ENCODE measurements at places on chromosomes 5 and 9. TPM values are rescaled to one million over a fixed set of nuclear protein-coding genes. Genes with fewer than 3 reads are reported as not detected.
A peak's percentile ranks its signal among the peaks of the same experiment; 100 is the strongest.

The SPINK13 gene
- not detected for total RNA-seq

DNA sequence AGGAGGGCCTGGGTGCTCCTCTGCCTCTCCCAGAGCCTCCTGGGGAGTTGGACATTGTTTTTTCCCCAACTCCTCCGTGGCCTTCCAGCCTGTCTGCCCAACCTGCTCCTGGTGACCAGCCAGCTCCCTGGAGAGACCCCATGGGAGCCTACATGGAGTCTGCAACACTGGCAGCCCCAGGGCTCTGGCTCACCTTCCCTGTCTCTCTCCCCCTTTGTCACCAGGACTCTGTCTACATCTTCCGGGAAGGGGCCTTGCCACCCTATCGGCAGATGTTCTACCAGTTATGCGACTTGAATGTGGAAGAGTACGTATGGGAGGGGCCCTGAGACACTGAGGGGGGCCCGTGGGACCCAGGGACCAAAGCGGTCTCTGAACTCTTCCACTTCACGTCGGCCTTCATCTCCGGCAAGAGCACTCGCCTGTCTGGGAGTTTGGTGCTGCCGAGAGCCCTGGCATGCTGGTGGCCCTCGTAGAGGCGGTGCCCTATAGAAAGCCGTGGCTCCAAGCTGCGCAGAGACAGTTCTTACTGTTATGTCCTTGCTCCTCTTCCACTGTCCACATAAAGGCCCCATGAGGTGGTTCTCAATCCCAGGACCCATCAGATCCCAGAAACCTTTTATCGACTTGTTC is 5.9 kb upstream of the CEL start:
- DNase-seq = no peak

The GMCL2 gene
- total RNA-seq = not detected

GRCh38 chr5:138177941-138178515 is 402 bp downstream of the BRD8 start:
- DNase-seq = peak; percentile 60

The CYSRT1 gene
- total RNA-seq = 0.60 TPM

GRCh38 chr5:142618130-142618523 is 67.8 kb downstream of the FGF1 start:
- DNase-seq = no peak

The CDKN2B-AS1 gene
- not detected for total RNA-seq

GRCh38 chr5:68652534-68652965 is 437.0 kb downstream of the PIK3R1 start:
- DNase-seq = no peak

The TSSK1B gene
- total RNA-seq = not detected

GRCh38 chr9:26706223-26706622 is 186.4 kb downstream of the CAAP1 start:
- no peak for DNase-seq

GRCh38 chr9:130894546-130894945 is 2.1 kb downstream of the QRFP start:
- peak; percentile 85 for DNase-seq

The TERT gene
- total RNA-seq = 3.3 TPM

The MARCHF3 gene
- 23.5 TPM for total RNA-seq

The DHX29 gene
- 25.2 TPM for total RNA-seq

DNA sequence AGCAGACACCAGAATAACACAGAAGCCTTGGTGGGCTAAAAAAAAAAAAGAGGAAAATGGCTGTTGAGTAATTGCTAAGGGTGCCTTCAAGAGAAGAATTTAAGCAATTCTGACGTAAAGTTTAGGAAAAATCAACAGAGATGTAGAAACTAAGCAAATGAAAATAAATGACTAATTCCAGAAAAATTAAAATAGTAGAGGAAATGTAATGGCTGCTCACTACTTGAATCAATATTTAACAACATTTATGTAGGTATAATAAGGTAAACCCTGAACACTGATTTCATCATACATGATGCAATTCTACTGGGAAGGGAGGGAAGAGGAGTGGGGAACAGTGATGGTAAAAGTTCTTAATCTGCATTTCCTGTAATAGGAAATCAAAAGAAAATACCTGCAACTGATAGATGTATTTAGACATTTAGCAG is 41.4 kb downstream of the PUM3 start:
- no peak for DNase-seq

- no peak for DNase-seq
Measured at GRCh38 chr9:136211441-136212344, 6.8 kb upstream of the LHX3 start.

DNA sequence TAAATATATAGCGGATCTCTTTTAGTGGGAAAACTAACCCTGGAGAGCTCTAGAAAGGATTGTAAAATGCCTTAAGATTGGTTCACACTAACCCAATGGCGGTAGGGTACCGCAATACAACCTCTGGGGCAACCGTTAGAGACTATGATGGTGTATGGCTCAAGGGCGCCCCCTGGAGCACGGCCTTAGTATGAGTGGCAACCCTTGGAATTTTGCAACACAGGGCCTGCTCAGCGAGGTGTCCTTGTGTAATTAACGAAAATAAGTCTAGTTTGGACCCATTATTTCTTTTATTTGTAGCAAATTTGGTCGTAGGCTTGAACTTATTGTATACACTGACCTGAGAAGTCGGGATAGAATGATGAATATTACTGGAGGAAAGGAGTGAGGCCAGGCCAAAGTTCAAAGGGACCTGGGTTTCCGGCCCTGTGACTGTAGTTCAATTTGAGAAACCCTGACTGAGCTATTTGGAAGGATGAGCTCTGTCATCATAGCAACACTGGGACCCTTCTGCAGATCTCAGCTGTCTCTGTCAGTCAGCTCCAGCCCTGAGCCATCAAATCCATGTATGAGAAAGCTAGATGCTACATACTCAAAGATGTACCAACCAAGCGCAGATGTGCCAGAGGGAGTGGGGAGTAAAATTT is 54.8 kb downstream of the CAMK4 start:
- DNase-seq = peak; percentile 72

The LEAP2 gene
- total RNA-seq = 2.0 TPM

DNA sequence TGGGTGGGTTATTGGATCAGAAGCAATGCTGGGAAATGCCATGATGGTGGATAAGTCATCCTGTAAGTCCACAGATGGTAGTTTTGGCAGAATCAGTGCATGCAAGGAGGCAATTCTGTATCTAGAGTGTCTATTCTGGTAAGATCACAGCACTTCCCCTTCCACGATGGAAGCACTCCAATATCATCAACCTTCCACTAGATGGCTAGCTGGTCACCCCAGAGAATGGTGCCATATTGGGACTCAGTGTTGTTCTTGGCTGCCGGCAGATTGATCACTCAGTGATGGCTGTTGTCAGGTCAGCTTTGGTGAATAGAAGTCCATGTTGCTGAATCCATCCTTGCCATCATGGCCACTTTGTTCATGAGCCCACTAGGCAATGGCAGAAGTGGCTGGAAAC is 553.5 kb downstream of the CSNK1G3 start:
- DNase-seq = no peak

The ENHO gene
- not detected for total RNA-seq

DNA sequence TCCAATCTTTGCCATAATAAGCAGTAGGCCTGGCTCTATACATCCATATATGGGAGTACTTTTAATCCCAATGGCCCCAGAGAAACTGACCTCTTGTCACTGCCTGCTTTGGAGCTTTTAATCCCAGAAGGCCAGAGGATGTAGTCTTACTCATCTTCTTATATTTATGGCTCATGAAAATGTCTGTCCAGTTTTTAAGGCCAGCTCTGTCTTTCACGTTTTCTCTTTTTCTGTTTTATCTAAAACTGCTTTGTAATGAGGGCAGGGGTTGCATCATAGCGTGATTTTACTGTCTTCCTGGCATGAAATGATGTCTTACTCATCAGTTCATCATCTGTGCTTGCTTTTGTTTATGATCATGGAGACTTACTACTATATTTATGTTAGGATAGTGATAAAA is 1094.9 kb downstream of the MAT2B start:
- DNase-seq = no peak

The GPR151 gene
- not detected for total RNA-seq

DNA sequence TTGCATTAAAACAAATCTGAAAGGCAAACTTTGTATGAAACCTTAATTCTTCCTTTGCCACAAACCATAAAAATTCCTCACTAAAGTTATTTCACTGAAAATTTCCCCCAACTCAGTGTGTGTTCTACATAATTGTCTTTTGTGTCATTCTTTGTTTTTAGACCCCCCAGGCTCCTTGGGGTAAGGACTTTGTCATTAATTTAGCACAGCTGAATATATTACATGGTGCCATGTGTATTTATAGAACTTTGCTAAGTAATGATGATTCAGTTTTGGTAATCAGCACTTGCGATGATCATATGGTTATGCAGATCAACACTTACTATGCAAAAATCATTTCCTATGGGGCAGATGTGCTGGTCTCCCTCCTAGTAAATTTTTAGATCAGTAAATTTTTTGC is 712.1 kb upstream of the MEF2C start:
- no peak for DNase-seq

DNA sequence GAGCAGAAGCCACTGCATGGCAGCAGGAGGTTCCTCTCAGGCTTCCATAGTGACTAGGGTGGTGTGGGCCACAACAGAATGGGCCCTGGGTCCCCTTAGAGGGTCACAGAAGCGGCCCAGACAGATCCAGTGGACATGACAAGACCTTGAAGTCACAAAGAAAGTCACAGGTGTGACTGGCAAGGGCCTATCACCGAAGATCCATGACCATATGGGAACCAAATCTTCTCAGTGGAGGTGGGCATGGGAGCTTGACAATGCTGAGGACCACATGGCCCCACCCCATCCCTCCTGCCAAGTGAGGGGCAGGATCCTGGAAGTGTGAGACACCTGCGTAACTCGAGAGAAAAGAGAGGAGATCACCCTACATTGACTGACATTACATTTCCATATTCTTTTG is 332.4 kb downstream of the MSX2 start:
- DNase-seq = no peak

- DNase-seq = no peak
Measured at GRCh38 chr5:77249475-77249874, 39.0 kb downstream of the PDE8B start.

GRCh38 chr5:174693697-174694385 is 30.5 kb upstream of the MSX2 start:
- DNase-seq = no peak

GRCh38 chr9:134329886-134330285 is 3.6 kb downstream of the RXRA start:
- DNase-seq = no peak

DNA sequence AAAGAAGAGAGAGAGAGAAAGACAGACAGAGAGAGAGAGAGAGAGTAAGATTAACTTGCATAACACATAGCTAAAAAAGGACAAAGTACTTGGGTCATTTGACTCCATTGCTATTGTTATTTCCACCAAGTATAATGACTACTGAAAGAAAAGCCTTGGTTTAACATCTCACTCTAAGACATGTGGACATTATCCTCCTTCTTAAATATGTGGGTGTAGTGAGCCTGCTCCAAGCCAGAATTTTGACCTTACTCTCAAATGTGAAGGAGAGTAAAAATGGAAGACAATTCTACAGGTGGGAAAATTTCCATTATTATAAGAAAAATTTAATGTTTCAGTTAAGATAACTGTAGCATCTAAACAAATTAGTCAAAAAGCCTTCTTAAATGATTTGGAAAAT is 8.5 kb upstream of the MARCOL start:
- DNase-seq = no peak

The TAF11L8 gene
- total RNA-seq = not detected

DNA sequence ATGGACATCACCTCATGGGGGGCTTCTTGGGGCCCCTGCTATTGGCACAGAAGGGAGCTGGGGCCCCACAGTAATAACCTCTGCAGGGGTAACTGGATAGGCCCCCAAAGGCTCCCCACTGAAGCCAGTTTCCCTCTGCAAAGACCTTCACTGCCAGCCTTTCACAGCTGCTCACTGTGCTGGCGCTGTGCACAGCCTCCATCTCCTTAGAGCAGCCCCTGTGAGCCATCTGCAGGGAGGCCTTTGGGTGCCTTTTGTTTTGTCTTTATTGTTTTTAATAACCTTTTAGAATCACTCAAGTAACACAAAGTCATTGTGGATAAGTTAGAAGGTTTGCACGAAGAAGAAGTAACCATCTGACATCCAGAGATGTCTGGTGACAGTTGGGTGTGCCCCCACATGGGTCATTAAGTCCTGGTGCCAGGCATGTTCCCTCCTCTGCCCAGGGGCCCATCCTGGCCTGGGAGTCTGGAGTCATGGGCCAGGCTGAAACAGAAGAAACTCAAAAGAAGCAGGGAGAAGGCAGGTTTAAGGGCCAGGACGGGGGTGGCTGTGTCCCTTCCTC is 42.7 kb downstream of the NCS1 start:
- DNase-seq = no peak

The STC2 gene
- 21.8 TPM for total RNA-seq

The LURAP1L gene
- not detected for total RNA-seq

The PTGDS gene
- total RNA-seq = 4.7 TPM

DNA sequence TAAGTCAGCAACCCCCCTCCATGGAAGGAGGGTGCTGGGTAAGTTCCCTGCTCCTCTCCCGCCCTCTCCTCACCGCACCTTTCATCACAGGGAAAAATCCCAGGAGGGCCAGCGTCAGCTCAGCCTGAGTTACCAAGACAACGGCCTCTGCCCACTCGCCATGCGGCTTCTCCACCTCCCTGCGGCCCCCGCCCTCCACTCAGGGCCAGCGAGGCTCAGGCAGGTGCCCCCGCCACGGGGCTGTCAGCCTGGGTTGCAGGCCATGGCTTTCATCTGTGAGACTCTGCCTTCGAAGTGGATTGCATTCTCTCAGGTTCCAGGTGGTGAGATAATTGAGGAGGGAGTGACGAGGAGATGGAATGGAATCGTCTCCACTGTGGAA is 27.2 kb upstream of the LAMC3 start:
- DNase-seq = no peak

- no peak for DNase-seq
Measured at GRCh38 chr9:1171546-1171945, 121.4 kb downstream of the DMRT2 start.

GRCh38 chr9:75995066-75995465 is 104.6 kb downstream of the PCSK5 start:
- no peak for DNase-seq

The GRM6 gene
- total RNA-seq = not detected

DNA sequence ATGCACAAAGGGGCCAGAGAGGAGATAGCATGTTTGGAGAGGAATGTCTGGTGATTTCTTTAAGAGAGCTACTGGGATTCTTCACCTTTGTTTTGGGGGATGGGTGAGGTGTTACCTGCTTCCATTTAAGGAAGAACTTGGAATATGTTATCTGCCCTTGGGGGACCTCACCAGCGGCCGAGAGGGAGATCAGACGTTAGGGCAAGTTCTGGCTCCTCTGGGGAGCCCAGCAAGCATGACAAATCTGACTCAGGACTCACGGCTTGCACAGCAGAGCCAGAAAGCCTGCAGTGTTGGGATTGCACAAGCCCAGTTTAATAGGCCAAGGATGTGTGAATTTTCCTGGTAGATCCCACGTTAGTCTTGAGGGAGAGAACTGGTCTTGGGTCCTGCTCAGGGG is 40.3 kb downstream of the SLC28A3 start:
- no peak for DNase-seq

DNA sequence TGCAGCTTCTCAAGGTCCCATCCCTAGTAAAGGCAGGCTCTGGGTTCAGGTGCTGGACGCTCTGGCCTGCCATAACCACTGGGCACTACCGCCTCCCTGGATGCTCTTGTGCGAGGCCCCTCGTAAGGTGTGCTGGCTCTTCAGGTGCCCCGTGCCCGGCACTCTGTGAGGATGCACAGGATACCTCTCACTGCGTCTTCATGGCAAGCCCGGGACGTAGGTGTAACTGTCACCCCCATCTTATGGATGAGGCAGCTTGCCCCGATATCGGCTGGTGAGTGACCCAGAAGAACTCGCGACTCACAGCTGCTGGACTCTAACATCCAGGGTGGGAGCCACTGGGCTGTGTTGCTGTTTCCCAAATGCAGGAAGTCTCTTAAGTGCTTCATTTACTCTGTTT is 79.0 kb downstream of the GTF3C4 start:
- DNase-seq = no peak

All from K562 (cell line).